ENCODE measurements at places on chromosomes 4 and X.

DNA sequence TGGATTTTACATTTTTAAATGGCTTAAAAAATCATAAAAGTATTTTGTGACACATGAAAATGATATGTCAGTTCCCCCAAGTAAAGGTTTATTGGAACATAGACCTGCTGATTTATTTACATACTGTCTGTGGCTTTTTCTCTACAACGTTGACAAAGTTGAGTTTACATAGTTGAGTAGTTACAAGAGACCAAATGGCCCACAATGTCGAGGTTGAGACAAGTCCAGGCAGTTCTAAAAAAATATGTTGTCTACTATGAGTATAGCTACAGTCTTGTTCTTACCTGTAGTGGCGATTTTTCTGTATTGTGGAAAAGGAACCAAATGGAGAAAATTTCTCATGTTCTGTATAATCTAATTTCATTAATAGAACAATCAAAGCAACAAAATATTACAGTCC lies 163.2 kb downstream of the FRAS1 start:
- DNase-seq = no peak

DNA sequence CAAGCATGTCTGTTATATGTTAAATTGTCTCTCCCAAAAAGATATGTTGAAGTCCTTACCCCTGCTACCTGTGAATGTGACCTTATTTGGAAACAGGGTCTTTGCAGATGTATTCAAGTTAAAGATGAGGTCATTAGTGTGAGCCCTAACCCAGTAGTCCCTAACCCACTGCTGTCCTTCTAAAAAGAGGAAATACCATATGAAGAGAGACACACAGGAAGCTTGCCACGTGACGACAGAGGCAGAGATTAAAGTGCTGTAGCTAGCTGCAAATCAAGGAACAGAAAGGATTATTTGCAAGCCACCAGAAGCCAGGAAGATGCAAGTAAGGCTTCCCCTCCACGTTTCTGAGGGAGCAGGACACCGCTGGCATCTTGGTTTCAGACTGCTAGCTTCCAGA lies 150.1 kb downstream of the HNRNPD start:
- DNase-seq = no peak

DNA sequence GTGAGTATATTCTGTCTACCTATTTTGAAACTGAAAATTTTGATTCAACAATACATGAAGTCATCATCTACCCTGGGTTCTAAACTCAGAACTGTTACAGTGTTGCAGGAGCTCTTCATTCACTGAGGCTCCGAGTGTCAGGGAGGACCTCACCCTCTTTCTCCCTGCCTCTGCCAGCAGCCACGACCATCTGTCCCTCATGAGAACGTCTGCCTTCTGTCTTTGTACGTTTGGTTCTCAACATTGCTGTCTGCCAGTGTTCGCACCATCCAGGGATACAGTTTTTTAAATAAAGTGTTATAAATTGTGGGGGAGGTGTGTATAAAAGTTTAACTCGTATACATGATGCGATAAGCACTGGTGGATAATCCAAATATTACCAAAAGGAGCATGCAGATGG lies 55.5 kb downstream of the TRAPPC11 start:
- DNase-seq = no peak

- peak; percentile 83 for DNase-seq
Measured at GRCh38 chrX:65677954-65678469, 10.6 kb downstream of the MSN start.

DNA sequence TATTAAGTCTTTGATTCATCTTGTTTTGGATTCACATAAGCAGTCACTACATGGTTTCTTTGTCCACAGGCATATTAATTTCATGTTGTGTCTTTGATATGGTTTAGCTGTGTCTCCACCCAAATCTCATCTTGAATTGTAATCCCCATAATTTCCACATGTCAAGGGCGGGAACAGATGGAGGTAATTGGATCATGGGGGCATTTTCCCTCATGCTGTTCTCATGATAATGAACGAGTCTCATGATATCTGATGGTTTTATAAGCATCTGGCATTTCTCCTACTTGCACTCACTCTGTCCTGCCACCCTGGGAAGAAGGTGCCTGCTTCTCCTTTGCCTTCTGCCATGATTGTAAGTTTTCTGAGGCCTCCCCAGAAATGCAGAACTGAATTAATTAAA lies 1811.2 kb upstream of the PCDH10 start:
- DNase-seq = no peak

DNA sequence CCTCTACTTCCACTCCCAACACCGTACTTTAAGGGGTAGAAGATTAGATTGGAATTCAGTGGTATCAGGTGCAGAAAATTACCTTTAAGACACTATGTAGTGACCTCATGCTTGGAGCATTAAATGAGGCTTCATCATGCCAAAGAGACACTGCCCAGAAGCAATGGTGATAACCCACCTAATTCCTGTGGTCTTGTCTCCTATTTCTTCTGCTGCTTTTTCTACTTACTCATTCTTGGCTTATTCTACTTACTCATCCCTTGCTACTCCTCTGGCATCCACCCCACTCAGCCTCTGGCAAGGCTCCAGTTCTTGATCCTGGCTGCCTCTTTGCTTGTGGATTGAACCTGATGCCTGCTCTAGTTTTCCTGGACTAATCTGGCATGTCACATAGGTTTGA lies 62.3 kb upstream of the ADAMTS3 start:
- peak; percentile 45 for DNase-seq

DNA sequence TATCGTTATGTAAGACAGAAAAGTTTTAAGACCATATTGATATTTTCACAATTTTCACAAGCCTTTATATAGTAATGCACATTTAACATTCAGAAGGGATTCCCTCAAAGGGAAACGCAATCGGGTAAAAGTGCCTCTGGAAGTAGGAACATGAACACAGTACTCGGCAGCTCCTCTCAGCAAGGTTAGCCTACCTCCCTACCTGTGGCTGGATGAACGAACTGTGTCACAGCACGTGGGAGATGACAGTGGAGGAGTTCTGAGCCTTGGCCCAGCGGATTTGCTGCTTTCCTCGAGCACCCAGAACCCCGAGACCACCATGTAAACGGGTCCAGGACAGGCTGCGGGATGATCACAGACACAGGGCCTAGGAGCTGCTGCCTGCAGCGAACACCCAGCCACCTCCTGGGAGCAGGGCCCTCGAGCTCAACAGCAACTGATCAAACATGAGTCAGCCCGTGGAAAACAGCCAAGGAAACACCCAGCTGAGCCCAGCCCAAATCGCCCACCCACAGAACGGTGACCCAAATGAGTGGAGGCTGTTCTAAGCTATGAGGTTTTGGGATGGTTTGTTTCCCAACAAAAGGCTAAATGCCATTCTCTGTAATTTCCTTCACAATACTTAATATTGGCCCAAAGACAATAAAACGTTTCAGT lies 30.4 kb downstream of the FAT1 start:
- peak; percentile 40 for DNase-seq
